ENCODE measurements at places on chromosomes 13 and 19.

DNA sequence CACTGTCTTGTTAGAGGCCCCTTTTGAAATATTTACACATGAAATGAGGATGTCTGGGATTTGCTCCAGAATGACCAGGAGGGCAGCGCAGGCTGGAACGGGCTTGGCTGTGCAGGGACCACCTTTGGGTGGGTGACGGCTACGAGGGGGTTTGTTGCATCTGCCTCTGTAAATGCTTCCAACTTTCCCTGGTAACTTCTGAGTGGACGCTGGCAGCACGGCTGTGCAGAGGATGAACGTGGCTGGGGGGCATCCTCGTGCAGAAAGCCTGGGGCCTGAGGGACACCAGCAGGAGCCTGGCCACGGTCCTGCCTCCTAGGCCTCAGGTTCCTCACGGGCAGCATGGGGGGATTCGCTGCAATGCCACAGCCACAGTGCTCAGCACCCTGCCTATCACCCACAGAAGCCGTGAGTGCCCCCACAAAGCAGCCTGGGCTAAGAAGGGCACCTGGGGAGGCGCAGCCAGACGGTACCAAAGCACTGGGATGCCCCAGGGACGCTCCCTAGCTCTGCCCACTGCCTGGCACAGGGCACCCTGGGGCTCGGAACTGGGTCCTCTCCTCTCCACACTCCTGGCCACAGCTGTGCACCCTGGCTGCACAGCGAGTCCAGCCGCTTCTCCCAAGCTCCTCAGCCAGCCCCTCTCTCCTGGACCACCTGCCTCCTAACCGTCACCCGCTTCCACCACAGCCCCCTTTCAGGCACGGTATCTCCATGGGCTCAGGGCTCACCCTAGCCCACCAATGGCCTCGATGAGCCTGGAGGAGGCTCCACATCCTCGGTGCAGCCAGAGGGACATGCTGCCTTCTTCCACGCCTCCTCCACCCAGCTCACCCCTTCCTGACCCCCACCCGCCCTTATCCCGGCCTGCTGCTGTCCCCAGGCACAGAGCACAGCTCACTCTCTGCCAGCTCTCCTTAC, 44.5 kb downstream of the MLLT1 start:
- peak; percentile 78 for DNase-seq

DNA sequence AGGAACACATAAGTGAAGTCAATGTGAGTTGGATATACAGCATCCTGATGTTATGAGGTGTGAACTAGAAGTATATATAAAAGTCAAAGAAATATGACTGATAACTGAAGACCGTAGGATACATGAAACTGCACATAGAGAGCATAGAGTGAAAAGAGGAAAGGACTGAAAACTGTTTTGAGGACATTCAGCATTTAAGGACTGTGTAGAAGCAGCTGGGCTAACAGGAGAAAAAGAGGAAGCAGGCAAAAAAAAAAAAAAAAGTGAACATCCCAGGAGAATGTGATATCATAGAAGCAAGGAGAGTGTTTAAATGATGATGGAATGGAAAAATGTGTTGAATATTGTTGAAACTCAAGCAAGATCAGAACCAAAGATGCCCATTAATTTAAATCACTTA, 363.5 kb downstream of the PCDH20 start:
- no peak for DNase-seq

DNA sequence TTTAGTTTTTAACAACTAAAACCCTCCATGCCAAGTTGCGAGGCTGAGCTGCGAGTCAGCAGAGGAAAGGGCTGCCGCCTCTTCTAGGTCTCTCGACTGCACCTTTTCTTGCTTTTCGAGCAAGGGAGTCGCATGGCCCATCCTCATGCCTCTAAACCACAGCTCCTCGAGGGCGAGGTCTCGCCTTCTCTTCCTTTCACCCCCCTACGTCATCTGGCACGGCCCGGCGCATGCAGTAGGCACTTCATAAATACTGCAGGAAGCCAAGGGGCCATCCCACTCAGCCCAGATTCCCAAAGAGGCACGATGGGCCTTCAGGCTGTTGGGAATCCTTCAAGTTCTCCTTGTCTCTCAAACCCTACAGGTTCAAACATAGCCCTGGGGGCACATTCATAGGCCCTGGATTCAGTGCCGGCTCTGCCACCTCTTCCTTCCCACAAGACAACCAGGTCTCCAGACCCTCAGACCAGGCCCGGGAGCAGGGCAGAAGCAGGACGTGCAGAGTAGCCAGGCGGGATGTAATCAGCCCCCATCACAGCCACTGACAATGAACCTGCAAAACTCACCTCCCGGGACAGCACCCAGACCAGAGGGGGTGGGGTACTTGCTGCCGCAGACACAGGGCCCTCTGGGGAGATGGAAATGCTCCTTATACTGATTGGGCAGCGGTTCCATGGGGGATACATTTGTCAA, 41.7 kb downstream of the GGACT start:
- no peak for DNase-seq

DNA sequence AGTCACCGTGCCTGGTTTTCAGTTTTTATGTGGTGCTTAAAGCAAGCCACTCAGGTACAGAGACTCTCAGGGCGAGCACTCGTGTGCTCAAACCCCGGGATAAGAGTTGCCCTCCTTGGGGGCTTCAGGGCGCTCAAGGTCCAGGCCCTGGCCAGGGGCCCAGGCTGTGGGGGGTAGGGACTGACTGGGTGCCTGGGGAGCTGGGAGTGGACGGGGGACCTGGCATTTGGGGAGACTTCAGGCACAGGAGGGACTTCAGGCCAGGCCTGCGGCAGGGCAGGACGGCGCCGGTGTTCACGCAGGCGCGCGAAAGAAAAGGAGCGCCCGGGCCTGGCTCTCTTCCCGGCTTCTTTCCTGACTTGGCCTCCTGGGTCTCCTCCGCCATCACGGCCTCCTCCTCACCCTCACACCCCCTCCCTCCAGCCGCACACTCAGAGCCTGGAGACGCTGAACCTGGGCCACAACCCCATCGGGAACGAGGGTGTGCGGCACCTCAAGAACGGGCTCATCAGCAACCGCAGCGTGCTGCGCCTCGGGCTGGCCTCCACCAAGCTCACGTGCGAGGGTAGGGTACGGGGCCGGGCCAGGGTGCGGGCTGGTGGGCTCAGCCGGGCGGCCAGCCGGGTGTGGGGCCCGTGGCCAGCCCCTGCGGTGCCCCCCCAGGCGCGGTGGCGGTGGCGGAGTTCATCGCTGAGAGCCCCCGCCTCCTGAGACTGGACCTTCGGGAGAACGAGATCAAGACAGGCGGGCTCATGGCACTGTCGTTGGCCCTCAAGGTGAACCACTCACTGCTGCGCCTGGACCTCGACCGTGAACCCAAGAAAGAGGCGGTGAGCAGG, 16.1 kb downstream of the NKPD1 start:
- DNase-seq = peak; percentile 71

DNA sequence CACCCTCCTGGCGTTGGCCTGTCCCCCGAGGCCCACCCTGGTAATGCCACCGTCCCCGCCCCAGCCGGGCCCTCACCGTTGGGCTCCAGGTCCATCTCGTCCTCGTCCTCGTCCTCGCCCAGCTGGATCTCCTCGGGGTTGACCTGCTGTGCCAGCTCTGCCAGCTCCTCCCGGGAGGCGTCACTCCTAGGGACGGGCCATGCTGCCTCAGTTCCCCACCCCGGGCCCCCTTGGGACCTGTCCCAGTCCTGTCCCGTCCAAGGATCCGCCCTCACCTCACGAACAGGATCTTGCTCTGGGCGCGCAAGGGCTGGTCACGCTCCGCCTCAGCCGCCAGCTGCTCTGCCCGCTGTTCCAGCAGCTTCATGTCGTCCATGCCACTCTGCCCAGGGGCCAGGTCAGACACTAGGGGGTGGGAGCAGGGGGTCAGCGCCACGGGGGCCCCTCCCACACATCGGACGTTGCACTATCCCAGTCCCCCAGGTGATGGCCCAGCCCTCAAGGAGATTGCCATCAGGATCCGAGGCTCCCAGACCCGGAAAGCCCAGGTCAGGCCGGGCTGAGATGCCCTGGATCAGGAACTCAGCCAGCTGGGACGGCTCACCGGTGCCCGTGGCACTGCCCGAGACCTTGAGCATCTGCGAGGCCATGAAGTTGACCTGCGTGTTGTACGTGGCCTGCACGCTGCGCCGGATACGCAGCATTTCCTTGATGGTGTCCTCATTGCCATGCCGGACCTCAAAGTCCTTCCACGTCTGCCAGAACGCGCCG, 9.5 kb downstream of the XAB2 start:
- no peak for DNase-seq

DNA sequence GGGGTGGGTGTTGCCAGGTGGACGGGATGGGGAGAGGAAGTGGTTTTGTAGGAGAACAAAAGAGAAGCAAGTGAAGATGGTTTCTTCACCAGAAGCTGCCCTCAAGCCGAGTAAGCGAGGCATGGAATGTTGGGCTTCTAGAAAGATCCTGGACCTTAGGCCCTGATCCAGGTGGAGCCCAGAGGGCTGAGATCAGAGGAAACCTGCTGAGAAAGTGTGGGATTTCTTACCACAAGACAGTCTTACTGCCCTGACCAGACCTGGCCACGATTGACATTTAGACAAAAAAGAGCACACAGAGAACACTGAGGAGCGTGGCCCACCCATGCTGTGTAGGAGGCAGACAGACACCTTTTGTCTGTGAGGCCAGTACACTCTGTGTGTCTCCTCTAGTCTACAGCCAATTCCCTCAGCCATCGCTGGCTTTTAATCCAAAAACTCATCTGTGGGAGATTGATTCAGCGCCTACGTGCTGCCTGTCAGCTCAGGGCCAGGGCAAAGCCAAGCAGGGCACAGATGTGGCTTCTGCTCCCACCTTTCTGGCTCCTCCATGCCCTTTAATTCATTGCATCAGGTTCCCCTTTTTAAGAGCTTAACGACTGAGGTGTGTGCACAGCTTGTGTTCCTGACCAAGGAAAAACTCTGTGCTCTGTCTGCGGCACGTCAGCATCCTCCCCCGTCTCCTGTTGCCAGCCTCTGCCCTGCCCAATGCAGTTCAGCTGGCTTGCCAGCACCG, 123.3 kb downstream of the AKAP11 start:
- DNase-seq = no peak

DNA sequence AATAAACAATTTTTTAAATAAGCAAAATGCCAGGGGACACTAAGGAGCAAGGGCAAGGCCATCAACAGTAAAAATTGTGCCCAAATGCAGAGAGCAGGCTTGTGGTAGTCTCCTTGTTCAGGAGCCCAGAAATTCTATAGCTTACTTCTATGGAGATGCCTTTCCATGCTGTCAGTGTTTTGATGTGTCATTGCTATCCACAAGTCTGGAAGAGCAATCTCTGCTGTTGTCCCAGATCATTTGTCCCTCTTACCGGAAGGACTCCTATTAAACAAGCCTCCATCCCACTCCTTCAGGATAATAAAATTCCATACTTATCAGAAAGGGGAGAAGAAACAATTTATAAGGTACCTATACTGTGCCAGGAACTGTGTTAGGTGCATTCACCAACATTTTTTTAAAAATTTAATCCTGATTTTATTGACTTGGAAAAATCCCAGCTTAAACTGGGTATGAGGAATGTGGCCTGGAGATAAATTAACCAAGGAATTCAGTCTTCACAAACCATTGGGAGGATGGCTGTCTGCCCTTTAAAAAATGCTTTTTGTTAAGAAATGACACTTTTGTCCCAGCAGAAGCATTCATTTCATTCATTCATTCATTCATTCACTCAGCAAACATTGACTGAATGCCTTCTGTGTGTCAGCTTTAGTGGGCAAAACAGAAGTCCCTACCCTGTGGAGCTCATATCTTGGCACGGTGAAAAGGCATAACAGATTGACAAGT, 26.8 kb upstream of the CYSLTR2 start:
- DNase-seq = no peak

DNA sequence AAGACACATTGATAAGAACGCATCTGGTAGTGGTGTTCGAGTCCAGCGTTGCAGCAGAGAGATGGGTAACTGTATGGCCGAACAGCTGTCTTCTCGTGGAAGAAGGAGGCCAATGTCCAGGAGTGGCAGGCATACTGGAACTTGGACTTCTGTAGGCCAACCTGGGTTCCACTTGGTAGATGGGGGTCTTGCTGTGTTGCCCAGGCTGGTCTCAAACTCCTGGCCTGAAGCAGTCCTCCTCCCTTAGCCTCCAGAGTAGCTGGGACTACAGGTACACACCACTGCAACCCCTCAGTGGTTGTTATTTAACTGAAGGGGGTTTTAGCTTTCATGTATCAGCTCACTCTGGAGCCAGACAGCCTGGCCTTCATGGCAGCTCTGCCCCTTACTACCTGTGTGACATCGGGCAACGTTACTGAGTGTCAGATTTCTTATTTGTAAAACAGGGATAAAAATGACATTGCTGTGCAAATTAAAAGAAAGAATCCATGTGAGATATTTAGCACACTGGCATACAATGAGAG, 2.4 kb upstream of the UQCRFS1 start:
- DNase-seq = no peak

GRCh38 chr13:112664501-112665203, 25.2 kb upstream of the ATP11A start:
- no peak for DNase-seq

DNA sequence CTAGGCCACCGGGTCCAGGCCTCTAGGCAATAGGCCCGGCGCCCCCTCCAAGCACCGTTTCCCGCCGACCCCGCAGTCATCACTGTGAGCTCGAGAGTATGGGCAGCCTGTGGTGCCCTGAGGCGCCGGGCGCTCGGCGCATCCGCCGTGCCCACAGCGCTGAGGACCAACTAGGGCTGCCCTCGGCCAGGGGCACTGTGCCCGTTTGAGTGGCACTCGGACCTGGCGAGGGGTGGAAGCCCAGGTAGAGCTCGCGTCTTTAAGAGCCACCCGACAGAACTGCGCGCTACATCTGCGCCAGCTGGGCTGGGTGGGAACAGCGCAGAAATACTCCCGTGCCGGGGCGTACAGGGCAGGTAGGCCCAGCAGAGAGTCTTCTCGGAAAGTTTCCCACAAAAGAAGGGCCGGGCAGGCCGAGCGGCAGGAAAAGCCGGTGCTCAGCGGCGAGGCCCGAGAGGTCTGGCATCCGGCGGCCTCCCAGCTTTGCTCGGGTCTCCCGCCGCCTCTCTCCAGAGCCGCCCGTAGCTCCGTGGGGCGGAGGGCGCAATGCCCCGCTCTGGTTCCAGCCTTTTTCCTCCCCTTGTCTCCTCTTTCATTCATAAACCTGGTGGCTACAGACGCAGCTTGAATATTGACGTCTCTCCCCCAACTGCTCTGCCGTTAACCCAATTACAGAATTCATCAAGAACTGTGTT, 5.4 kb upstream of the SOX1 start:
- no peak for DNase-seq

GRCh38 chr19:2723345-2723715, 2.2 kb upstream of the DIRAS1 start:
- DNase-seq = no peak
